Caco-2 (cell line): ENCODE measurements at places on chromosomes 5 and 9. TPM values are rescaled to one million over a fixed set of nuclear protein-coding genes. Genes with fewer than 3 reads are reported as not detected.

GRCh38 chr5:134007581-134008265 lies 2.9 kb upstream of the VDAC1 start:
- no peak overlapping the region for H3K4me3 ChIP-seq
- DNase-seq: no peak
- H3K27me3 ChIP-seq: no peaks in the 10 kb centered on the region
- peaks cover 13% of the 10 kb centered on the region for H3K4me1 ChIP-seq
- H3K27ac ChIP-seq: no peak overlapping the region
- H3K36me3 ChIP-seq: no peaks in the 10 kb centered on the region

DMRT1 gene
- 0.19 TPM in 1 of 2 replicates, not detected in the other for total RNA-seq

- no peak overlapping the region for H3K27ac ChIP-seq
- H3K27me3 ChIP-seq: no peaks in the 10 kb centered on the region; the same call in none of the 2 replicates
- H3K4me3 ChIP-seq: no peak overlapping the region
- no peaks in the 10 kb centered on the region for H3K36me3 ChIP-seq
Observed at GRCh38 chr5:159990506-159990905, 18.4 kb upstream of the TTC1 start.

DNA sequence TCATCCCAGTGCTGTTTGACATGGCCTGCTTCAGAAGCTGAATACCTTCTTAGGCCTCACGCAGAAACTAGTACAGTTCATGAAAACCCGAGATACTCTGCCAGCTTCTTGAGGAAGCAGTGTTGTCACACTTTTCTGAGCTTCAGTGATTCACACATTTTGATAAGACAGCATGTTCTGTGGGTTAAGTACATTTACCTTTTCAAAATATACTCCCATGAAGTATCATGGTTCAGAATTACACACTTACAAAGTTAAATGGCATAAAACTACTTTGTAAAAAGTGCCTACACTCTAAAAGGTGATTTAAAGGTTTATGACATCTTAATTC lies 56.9 kb downstream of the VCAN start:
- DNase-seq: no peak
- no peak overlapping the region for H3K4me3 ChIP-seq
- H3K36me3 ChIP-seq: no peaks in the 10 kb centered on the region
- no peaks in the 10 kb centered on the region for H3K4me1 ChIP-seq
- no peaks in the 10 kb centered on the region for H3K27me3 ChIP-seq
- H3K27ac ChIP-seq: no peak overlapping the region

DNA sequence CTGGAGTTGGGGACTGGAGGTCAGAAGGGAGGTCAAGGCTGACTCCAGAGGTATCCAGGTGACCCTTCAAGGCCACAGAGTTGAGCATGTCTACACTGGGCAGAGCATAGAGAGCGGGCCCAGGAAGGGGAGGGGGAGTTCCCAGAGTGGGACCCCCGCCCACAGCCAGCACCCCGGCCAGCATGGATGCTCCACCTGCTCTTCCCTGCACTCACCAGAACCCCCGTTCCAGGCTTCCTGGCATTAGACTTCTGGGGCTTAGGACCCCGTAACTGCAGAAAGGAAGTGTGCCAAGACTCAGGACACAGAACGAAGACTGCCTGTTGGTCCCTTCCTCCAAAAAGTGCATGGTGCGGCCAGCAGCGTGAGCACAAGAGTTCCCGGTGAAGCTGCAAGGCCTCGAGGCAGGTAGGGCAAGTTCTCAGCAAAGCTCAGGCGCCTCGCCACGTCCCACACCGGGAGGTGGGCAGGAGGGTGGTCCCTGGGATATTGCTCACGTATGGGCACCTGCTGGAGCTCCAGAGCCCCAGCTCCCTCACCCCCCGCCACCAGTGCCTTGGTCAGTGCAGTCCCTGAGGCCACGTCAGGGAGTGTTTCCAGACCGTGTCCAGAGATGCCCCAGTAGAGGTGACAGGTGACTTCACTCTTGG lies 13.8 kb downstream of the ABO start:
- no peaks in the 10 kb centered on the region for H3K4me1 ChIP-seq
- H3K36me3 ChIP-seq: no peaks in the 10 kb centered on the region
- H3K27ac ChIP-seq: peak overlapping the region; percentile 17
- no peak overlapping the region for H3K4me3 ChIP-seq

DNA sequence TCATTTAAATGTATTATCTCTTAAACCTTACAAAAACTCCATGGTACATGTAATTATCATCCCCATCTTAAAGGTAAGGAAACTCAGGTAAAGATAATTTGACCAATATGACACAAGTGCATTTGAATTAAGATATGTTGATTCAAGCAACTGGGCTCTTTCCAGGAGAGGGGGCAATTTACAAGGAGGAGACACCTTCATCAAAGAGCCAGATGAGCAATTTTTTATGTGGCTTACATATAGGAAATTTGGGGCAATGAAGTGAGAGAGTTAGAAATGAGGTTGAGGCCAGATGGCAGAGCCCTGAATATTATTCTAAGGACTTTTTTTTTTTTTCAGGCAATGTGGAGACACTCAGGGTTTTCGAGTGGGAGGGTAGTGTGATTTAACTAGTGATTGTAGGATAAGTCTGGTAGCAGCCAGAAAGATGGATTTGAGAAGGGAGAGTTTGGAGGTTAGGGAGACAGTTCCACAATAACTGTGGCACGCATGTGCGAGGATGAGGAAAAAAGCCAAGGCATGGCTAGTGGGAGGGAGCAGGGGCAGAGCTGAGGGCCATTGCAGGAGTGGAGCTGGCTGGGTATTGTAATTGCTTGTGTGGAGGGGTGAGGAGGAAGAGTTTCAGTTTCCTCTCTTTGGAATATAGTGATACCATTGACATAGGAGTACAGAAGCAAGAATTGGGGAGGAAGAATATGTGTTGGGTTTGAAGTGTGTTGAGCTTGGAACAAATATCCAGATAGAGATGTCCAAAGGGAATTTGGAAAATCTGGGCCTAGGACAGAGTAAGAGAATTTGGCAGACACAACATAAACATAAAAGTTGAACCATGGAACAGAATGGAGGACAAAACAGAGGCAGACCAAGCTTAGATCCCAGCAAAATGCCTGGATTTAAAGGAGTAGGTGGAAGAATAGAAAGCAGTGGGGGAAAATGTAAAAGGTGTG lies 72.0 kb downstream of the ACTBL2 start:
- H3K4me1 ChIP-seq: peaks cover 12% of the 10 kb centered on the region
- no peak for DNase-seq
- H3K27me3 ChIP-seq: no peaks in the 10 kb centered on the region
- no peaks in the 10 kb centered on the region for H3K36me3 ChIP-seq
- no peak overlapping the region for H3K4me3 ChIP-seq

CRHBP gene
- total RNA-seq: not detected in 2 replicates

DNA sequence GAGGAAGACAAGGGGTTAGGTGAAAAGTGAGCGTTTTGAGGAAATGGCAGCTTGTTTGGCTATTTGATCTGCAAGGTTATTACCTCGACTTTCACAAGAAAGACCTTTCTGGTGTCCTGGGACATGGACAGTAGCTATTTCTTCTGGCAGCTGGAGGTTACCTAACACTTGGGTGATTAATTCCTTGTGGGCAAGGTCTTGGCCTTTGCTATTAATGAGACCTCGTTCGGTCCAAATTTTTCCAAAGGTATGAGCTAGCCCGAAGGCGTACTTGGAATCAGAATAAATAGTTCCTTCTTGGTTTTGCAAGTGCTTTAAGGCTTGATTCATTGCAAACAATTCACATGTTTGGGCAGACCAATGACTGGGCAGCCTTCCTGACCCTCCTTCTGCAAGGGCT lies 4.9 kb downstream of the GTF3C5 start:
- no peaks in the 10 kb centered on the region for H3K27me3 ChIP-seq
- peaks cover 9% of the 10 kb centered on the region; the same call in 1 of the 2 replicates for H3K4me1 ChIP-seq
- DNase-seq: no peak
- H3K36me3 ChIP-seq: peaks cover 1% of the 10 kb centered on the region
- H3K4me3 ChIP-seq: no peak overlapping the region
- no peak overlapping the region for H3K27ac ChIP-seq
